Spleen (tissue), 13 donors: ENCODE measurements at places on chromosomes 2 and 18. TPM values are rescaled to one million over a fixed set of nuclear protein-coding genes. Genes with fewer than 3 reads are reported as not detected.

DNA sequence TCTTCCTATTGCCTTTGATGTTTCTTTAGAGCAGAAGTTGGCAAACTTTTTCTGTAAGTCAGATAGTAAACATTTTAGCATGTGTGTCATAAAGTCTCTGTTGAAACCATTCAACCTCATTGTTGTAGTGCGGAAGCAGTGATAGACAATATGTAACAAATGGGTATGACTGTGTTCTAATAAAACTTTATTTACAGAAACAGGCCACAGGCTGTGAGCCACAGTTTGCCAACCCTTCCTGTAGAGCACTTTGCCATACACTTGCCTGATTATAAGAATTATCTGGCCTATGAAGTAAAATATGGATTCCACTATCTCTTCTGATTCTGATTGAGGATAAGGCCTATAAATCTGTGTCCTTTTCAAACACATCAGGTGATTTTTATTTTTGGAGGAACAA lies 237.4 kb downstream of the DOK6 start:
- no peak overlapping the region for H3K27ac ChIP-seq
- no peak overlapping the region for H3K4me3 ChIP-seq
- DNase-seq, result no peak
- no peaks in the 10 kb centered on the region for H3K36me3 ChIP-seq
- H3K4me1 ChIP-seq, result no peaks in the 10 kb centered on the region

GRCh38 chr2:27308359-27308881 lies at the start of gene UCN:
Gene UCN, minus strand, starts transcription at chr2:27308445. Its CDS starts 550 bp downstream, at chr2:27307895.
- H3K4me3 ChIP-seq, result no peak within 1 kb of the TSS
- peak; percentile 62 for DNase-seq
- peaks cover 32% of the 10 kb centered on the region for H3K27me3 ChIP-seq
- H3K27ac ChIP-seq, result no peak within 1 kb of the TSS

DNA sequence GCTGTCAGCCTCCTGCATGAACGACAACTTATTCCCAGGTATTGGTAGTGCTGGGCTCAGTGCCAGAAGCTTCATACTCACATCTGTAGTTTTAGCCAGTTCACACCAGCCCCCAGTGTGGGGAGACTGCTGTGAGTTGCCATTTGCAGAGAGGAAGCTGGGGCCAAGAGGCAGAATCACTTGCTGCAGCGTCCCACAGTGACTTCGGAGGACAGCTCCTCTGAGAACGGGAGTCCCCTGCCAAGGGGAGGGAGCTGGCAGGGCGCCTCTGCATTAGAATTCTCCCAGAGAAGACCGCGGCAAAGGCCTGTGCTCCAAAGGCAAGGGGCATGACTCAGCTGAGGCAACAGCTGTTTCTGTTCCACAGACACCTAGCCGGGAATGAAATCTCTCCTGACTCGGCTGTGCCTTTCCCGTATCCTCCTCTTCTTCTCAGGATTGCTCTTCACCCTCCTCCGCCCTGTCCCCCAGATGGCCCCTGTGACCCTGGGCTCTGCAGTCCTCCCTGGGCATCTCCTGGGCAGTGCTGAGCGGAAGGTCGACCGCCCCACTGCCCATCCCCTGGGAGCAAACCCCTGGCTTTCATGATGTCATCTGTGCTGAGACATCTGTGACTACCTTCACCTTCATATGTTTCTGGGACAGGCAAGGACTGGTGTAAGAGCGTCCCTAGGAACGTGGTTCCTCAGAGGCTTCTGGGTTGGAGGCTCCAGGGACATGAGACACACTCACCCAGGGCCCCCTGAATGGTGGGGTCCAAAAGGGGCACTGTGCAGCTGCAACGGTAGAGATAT lies 18.0 kb downstream of the MAL start:
- no peak overlapping the region for H3K4me3 ChIP-seq
- peak; percentile 20 for DNase-seq
- H3K27ac ChIP-seq, result no peak overlapping the region
- no peaks in the 10 kb centered on the region for H3K27me3 ChIP-seq
- peaks cover 8% of the 10 kb centered on the region for H3K4me1 ChIP-seq
- H3K36me3 ChIP-seq, result no peaks in the 10 kb centered on the region

- H3K27me3 ChIP-seq, result no peaks in the 10 kb centered on the region
- no peaks in the 10 kb centered on the region for H3K4me1 ChIP-seq
- DNase-seq, result no peak
- H3K4me3 ChIP-seq, result no peak overlapping the region
- no peak overlapping the region for H3K27ac ChIP-seq
These were observed 27.0 kb upstream of the HK2 start for GRCh38 chr2:74806920-74807319.

REV1 gene
- 52.1 TPM for total RNA-seq
